ENCODE measurements at places on chromosomes 5 and 9.
A peak's percentile ranks its signal among the peaks of the same experiment; 100 is the strongest.

DNA sequence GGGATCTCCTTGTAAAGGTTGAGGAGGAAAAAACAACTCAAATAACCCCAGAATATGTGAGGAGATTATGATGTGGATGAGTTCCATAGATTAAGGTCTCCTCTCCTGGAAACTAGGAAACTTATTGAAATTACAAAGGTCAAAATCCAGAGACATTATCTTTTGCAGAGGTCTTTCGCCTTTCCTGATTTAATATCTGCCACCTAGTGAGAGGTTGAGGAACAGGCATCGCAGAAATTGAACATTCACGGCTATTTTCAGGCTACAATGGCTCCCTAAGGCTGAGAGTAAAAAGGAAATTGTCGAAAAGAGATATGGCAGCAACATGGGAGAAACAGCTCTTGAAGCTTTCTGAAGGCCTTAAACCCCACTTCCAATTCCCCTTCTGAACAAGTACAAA lies 127.5 kb upstream of the PLCXD3 start:
- DNase-seq: no peak

DNA sequence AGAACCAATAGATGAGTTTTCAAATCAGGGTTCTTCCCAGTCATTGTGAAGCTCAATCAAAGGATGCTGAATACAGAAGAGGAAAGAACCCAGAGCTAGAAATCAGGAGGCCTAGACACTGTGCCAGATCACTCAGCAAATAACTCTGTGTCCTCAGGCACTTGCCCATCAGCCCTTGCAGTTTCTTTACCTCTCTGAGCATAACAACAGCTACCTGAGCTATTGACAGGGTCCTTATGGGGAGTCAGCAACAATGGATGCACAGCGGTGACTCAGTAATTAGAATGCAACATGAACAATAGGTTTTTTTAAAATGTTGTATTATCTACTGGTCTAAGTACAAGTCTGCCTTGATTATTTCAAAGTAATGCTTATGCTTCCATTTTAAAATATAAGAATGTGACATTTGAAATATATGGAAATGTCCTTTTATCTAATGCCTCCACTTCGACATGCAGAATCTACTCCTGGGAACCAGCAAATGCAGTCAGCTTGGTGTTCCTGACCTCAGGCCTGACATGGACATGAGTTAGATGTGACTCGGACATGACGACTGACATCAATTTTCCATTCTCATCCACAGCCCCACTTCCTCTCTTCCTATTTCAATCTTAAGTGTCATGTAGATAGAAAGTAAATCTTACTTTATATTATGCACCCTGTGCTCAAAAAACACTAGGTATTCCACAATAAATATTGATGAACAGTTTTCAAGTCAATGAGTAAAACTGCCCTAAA lies 155.0 kb downstream of the TLE1 start:
- DNase-seq: no peak

DNA sequence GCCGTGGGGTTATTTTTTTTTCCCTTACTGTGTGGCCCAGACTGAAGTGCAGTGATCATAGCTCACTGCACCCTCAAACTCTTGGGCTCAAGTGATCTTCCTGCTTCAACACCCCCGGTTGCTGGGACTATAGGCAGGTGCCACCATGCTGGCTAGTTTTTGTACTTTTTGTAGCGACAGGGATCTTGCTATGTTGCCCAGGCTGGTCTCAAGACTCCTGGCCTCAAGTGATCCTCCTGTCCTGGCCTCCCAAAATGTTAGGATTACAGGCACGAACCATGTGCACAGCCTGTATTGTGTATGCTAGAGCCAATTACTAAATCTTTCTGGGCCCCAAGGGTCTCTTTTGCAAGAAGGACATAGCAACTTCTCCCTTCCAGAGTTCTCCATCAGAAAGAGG lies 23.1 kb downstream of the GALNT10 start:
- no peak for DNase-seq

GRCh38 chr5:64018966-64019365 lies 56.7 kb upstream of the HTR1A start:
- DNase-seq: no peak

GRCh38 chr9:112849363-112849922 lies 41.2 kb downstream of the SLC46A2 start:
- DNase-seq: peak; percentile 5

DNA sequence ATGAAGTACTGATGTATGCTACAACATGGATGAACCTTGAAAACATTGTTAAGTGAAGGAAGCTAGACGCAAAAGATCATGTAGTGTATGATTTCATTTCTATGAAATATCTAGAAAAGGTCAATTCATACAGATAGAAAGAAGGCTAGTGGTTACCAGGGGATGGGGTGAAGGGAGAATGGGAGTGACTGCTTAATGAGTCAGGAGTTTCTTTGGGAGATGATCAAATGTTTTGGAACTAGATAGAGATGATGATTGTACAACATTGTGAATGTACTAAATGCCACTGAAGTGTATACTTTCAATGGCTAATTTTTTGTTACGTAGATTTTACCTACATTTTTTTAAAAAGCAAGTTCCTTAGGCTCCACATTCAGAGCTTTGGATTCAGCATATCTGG lies 14.9 kb upstream of the DELE1 start:
- no peak for DNase-seq

- no peak for DNase-seq
These were observed 540.0 kb upstream of the GRAMD2B start for GRCh38 chr5:125883223-125883622.

DNA sequence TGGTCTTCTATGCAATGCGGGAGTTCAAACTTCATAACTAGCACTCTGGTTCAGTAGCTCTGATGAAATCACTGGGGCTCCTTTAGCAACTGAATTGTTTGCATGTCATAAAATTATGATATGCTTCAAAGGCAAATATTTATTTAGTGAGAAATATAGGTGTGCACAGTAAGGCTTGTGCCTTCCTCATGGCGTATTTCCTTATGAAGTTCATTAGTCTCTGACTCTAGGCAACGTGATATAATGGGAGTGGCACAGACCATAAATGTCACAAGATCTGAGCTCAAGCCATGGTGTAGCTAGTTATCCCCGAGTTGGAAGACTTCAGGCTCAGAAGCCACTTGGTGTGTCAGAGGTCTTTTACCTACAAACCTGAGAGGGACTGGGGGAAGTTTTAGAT lies 35.5 kb downstream of the PIP5K1B start:
- no peak for DNase-seq

DNA sequence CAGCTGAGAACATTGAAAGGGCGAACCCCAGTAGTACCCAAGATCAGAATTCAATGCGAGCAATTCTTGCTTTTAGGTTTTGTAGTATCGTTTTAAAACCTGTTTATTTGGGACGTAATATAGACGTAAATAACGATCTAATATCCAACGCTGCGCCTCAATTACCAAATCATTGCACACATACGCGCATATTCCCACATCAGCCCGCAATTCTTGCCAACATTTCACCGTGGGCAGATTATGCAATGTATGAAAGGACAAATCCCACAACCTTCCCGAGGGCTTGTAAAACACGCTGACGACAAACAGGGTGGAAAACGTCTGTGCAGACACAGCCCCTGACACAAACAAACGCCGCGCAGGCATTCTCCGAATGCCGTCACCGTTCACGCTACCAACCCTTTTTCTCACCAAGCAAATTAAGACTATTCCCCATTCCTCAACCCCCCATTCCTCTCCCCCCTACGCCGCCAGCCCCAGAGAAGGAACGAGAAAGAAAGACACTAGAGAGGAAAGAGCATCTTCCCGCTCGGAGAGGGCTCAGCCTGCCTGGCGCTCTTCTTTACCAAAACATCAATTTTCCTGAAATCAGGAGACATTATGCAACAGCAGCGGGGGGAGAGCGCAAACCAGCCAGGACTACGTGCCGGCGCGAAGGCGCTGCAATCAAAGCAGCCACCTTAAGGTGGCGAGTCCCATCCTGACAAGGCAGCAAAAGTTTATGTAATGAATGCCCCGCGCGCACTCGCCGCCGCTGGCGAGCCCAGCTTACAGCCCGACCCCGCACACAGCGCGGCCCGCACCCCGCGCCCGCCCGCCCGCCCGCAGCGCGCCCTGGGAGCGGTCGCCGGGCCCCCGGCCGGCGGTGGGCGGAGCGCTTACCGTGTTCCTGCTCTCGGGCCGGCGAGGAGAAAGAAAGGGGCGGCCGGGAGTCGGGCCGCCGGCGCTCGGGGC lies 597 bp downstream of the NFIL3 start:
- DNase-seq: peak; percentile 42

DNA sequence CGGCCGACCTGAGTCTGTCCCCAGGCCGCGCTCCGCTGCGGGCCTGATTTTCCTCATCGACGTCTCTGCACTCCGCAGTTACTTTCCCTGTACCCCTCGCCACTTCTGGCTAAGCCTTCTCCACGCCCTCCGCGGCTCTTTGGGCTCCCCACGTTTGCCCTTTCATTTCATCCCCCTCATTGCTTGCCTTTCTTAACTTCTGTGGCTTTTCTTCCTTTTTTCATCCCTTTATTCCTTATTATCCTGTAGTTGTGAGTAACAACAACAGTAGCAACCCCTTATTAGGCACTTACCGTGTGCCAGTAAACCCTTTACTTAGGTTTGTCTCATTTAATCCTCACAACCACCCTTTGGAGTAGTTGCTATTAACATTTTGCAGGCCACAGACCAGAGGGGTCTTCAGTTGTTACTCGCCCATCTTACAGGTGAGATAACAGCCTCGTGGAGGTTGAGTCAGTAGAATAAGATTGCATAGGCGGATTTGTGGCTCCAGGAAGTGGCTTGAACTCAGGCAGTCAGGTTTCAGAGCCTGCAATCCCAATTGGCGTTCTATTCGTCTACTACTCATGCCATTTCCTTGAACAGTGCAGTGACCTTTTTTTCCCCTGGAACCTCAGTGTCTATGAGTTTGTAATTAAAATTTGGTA lies 724 bp downstream of the TCERG1 start:
- no peak for DNase-seq

- DNase-seq: no peak
These were observed 271.2 kb downstream of the SLIT3 start for GRCh38 chr5:169029661-169030274.

DNA sequence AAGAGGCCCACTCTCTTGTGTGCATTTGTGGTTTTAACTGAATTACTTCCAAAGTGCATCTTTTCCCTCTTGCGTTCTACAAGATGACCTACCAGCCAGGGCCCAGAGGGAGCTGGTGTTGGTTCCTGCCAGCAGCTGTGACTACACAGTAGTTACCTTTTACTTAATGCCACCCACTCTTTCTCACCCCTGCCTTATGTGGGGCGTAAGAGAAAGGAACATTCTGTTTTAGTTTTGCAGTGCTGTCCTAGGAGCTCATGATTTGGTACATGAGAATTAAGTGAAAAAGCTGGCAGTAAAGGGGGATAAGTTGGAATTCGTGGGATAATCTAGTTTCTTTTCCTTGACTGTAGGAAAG lies 45.4 kb downstream of the RCL1 start:
- no peak for DNase-seq

GRCh38 chr9:136674786-136675349 lies 12.2 kb downstream of the EGFL7 start:
- DNase-seq: no peak
